ENCODE measurements at places on chromosomes 1 and 21.

GRCh38 chr1:161235957-161236775 lies 1.8 kb downstream of the NR1I3 start:
- no peak for DNase-seq

DNA sequence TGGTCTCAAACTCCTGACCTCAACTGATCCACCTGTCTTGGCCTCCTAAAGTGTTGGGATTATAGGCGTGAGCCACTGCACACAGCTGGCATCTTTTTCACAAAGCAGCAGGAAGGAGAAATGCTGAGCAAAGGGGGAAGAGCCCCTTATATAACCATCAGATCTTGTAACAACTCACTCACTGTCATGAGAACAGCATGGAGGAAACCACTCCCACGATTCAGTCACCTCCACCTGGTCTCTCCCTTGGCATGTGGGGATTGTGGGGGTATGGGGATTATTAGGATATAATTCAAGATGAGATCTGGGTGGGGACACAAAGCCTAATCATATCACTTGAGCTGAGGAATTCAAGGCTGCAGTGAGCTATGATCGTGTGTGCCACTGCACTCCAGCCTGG lies 3.0 kb upstream of the MFSD2A start:
- DNase-seq = no peak

DNA sequence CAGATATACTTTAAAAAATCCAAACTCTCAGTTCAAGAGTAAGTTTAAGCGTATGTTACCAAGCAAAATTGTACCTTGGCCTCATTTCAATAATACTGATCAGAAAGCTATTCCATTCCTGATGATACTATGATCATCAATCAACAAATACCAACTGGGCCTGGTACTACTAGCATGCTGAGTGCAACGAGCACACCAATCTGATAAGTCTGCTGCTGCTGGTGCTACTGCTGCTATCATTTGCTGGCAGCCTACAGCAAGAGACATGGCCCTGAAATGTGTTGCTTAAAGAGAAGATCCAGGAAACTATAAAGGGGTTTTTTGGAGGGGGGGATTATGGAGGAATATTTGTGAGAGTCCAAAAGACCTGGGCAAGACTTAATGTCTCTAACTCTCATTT lies 39.7 kb downstream of the NME7 start:
- DNase-seq = no peak

DNA sequence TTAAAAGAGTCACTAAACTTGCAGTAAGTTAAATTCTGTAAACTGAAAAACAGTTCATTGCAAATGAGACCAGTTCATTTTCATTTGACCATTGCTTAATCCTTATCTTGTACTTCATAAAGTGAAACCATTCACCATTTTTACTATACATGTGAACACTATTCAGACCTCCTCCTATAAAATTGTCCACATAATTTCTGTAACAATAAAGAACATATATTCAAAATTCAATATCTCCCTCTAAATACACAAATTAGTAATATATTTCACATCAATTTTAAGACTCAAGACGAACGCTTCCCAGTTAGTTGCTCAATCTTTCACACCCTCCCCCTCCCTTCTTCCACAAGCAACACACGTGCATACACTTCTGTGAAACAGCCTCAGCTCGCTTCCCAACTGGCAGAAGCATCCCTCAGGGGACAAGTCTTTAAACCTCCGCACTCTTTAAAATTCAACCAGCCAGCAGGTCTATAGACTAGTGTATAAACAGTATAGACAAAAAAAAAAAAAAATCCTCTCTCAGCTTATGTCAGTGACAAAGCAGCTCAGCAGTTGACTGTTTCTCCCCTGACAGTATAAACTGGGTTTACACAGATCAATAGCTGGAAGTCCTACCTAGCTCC lies 99.6 kb downstream of the DENND1B start:
- peak; percentile 35 for DNase-seq
